ENCODE measurements at places on chromosomes 16 and 17.

DNA sequence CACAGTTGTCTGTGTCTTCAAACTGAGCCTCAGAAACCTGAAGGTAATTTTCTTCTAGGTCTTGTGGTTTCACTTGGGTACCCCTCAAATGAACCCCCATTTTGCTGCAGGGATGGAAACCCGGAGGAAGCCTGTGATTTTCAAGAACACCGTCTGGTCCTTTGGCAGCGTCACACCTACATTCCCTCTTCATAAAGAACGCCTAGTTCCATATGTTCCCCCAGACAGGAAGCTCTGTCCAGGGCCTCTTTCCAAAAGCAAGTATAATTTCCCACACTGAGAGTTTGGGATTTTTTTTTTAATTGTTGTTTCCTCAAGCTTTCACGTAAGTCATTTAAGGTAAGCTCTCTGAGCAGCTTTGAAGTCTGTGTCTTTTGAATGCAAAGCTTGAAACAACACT lies 515.0 kb downstream of the TMEM114 start:
- DNase-seq = no peak

DNA sequence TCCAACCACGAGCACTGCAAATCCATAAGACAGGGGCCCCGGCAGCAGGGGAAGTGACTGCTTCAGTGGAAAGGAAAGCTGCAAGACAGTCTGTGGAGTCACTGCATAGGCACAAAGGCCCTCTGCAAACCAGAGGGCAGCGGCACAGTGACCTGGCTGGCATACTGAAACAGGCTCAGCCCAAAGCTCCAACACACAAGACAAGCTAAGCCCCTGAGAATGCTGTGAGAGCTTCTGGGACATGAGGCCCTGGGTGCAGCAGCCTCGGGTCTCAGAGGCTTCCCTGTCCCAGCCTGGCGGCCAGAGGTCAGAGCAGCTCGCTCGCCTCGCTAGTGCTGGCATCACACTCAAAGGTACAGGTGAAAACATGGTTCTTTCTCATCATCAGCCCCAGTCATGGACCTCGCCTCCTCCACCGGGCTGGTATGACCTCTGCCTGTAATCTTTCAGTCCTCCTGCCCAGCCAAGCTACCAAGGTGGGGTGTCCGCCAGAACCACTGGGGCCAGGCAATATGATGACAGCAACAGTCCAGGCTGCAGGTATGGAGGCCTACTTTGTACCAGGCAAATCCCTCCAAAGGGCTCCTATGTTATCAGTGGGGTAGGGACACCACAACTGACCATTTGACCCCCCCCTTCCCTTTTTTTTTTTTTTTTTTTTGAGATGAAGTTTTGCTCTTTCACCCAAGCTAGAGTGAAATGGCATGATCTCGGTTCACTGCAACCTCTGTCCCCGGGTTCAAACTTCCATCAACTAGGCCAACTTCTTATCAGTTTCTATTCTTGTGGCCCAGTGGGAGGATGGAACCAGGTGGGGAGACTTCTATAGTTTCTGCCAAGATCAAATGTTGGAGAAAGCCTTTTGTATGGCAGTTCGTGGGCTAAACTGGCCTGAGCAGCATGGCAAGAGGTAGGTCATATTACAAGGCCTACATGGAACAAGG lies 19.2 kb downstream of the ST3GAL2 start:
- DNase-seq = no peak

DNA sequence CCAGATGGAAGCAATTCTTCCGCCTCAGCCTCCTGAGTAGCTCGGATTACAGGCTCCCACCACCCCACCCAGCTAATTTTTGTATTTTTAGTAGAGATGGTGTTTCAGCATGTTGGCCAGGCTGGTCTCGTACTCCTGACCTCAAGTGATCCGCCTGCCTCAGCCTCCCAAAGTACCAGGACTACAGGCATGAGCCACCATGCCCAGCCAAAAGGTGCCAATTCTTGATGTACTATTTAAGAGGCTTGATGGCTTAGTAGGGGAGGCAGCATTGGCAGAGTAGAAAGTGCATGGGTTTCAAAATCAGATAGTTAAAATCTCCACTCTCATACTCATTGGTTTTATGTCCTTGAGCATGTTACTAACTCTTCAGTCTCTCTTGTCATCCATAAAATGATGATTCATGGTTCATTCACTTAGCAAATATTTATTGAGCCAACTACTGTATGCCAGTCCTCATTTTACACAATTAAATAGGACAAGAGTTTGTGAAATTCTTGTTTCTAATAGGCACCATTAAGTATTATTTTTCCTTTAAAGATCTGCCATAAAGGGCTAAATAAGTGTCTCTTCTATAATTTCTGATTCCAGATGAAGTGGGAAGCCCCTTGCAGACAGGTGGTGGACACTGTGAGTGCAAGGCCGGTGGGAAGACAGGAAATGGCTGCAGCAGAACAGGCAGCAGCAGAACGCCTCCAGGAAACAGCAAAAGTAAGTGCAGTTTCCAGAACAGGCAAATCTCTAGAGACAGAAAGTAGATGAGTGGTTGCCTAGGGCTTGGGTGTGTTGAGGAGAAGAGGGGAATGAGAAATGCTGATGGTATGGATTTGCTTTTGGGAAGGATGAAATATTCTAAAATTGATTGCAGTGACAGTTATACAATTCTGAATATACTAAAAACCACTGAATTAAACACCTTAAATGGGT lies 8.2 kb upstream of the RPL27 start:
- DNase-seq = peak; percentile 22

GRCh38 chr17:20059728-20060188 lies 50.6 kb downstream of the SPECC1 start:
- DNase-seq = no peak

- DNase-seq = no peak
These were observed 5.6 kb downstream of the CORO6 start for GRCh38 chr17:29617125-29617480.

DNA sequence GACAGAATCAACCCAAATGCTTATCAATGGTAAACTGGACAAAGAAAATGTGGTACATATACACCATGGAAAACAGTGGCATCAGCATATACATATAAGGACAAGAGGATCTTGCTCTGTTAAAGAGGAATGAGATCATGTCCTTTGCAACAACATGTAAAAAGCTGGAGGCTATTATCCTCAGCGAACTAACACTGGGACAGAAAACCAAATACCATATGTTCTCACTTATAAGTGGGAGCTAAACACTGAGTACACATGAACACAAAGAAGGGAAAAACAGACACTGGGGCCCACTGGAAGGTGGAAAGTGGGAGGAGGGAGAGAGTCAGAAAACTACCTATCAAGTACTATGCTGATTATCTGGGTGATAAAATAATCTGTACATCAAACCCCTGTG lies 447.3 kb upstream of the MAF start:
- no peak for DNase-seq

GRCh38 chr16:3138823-3139426 lies 4.1 kb downstream of the ZNF213 start:
- no peak for DNase-seq

DNA sequence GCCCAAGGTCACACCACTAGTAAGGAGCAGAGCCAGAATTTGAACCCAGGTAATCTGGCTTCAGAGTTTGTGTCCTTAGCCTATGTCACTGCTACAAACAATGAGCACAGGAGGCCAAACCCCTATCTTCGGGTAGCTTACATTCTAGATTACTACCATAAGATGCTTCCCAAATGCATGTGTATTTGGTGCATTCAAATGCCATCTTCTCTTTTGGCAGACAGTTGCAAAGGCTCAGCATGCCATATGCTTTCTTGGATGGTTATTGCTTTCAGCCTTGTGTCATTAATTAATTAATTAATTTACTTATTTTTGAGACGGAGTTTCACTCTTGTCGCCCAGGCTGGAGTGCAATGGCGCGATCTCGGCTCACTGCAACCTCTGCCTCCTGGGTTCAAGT lies 80.7 kb downstream of the DNAH3 start:
- DNase-seq = no peak

DNA sequence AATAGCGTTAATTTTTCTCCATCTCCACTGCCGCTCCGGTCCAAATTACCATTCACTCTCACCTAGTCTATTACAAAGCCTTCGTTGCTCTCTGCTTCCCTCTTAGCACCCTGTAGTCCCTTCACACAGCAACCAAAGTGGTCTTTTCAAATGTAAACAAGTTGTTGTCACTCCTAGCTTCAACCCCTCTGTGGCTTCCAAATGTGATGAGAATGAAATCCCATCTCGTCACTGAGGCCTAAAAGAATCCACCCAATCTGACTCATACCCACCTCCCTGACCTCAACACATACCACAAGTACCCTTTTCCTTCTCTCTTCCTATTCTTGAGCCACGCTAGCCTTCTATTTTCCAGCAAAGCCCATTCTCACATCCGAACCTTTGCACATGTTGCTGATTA lies 2.2 kb upstream of the PELP1 start:
- DNase-seq = no peak

DNA sequence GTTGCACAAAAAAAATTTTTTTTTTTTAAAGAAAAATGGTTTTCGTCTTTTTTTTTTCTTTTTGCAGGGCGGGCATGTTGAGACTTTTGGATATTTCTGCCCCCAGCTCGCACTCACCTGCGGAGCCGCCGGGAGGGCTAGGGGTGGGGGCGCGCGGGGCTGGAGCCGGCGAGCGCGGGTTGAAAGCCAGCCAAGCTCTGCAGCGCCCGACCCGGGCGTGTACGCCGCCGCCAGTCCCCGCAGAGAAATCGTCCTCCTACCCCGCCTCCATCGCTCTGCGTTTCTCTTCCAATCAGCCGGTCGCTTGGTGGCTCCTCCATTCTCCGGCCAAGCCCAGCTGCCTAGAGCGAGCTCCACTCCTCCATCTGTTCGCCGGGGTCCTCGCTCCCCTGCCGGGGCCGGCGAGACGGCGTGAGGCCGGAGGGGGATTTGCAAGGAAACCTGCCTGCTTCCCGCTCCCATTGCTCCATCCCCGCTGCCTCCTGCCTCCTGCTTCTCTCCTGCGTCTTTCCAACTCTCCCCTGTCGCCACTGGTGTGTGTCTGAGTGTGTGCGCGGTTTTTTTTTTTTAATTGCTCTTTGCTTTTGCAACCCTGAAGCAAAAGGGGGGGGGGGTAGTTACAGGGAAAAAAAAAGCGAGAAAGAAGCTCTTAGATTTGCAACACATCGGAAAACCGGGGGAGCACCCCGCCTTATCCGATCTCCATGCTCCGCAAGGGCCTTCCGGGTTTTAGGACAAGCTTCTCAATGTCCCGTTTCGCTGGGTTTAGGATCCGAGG lies 1.8 kb upstream of the UBTF start:
- DNase-seq = peak; percentile 78

DNA sequence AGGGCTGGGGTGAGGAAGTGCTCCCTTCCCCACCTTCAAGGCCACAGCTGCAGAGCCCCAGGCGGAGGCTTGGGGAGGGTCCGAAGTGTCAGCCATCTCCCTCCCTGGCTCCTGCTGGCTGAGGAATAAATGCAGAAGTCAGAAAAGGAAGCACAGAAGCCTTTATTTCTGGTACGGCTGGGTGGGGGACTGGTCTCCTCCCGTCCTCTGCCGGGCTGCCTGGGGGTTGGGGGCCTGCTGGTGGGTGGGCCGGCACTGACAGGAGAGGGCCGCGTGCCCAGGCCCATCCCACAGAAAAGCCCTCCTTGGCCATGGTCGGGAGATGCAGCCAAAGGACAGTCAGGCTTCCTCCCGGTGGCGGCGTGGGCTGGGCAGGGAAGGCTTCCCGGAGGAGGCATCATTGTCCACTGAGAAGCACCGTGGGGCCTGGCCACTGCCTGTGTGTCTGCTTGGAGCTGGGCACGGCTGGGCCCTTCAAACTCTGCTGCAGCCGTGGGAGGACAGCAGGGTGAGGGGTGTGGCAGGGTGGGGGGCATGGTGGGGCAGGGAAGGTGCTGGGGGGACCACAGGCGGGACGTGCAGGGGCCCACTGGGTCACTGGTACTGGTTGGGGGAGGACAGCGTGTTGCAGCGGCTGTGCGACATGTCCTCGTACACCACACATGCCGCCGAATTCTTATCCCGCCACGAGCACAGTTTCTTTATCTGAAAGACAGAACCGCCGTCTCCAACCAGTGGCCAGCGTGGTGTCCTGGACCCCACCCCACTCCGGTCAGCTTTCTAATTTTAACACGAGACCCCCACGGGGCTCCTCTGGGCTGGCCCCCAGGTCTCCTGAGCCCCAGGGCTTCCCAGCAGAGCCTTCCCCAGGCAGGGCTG lies 2.4 kb downstream of the CD7 start:
- DNase-seq = no peak

DNA sequence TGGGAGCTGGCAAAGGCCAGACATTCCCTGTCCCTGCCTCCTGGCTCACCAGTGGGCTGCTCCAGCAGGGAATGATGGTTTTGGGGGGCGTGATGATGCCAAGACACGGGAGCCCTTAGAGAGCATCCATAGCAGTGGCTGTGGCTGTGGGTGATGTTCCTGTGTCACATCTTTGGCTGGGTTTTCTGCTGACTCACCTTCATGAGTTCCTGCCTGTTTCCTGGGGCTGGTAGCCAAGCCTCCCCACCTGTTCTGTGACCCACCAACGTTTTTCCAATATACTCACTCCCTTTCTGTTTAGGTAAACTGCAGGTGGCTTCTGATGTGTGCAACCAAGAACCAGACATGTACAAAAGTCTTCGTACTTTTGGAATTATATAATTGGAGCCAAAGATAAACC lies 16.5 kb upstream of the NF1 start:
- no peak for DNase-seq

DNA sequence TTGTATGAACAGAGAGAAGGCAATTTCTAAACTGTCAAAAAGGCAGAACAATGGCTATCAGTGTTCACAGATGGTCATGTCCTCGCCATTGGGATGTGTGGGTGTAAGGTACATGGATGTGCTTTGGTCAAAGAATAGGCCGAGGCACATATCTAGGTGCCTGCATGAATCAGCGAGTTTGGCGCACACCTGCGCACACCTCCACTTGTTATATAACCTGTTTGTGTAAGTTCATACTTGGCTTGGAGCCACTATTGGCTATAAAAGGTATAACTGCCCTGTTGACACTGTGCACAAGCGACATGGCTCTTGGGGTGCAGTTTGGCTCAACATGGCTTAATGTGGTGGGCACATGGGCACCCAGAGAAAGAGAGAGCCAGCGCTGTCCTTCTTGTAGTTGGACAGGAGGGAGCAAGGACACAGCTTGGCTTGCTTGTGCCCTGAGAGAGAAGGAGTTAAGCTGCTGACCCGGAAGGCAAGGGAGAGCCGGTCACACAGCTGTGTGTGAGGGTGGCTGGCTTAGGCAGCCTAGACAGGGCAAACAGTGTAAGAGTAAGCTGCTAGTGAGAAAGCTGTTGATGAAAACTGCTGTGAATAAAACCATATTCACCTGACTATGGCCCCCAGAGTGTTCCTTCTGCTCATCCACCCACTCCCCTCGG lies 499.1 kb downstream of the KCNJ2 start:
- DNase-seq = no peak

DNA sequence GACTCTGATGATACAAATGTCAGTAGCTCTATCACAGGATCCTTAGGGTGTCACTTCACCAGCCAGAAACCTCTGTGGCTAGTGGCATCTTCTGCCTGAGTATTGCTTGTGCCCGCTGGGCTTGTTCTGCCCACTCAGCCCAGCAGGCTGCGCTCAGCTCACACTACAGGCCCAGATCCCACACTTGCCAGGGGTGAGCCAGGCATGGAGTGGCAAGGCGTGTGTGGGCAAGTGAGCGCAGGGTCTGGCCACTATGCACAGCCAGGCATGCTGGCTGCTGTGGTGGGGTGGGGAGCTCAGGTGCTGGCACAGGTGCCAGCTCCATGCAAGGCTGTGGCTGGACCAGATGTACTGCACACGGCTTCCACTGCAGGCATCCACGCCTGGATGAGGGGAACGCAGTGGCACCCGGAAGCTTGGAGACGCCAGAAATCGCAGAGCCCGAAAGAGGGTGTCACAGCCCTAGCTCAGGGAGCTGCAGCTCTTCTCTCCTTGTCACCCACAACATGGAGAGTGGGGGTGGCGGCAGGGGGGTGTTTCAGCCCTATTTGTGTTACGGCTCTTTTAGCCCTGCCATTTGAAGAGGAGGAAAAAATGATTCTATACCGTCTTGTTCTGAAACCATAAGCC lies 10.2 kb downstream of the CFAP97D1 start:
- DNase-seq = no peak

GRCh38 chr17:64095144-64095882 lies 34.6 kb downstream of the ERN1 start:
- DNase-seq = no peak

Measured in SW 1271 (cell line).